Smooth muscle cell of the coronary artery (primary cell): ENCODE measurements at places on chromosomes 2 and 18. TPM values are rescaled to one million over a fixed set of nuclear protein-coding genes. Genes with fewer than 3 reads are reported as not detected.

SULT1C4 gene
- total RNA-seq: not detected in 2 replicates

KCNK3 gene
- total RNA-seq: 0.23 and 1.1 TPM in 2 replicates

FOXI3 gene
- not detected in 2 replicates for total RNA-seq

STPG4 gene
- total RNA-seq: 0.23 TPM in 2 replicates

CNRIP1 gene
- 14.1 and 23.1 TPM in 2 replicates for total RNA-seq

KIAA2012 gene
- total RNA-seq: under 0.01 TPM in 1 of 2 replicates, not detected in the other

EVX2 gene
- total RNA-seq: not detected in 2 replicates

ANTXR1 gene
- total RNA-seq: 48.0 and 90.3 TPM in 2 replicates

MYL1 gene
- total RNA-seq: not detected in 2 replicates

DLX1 gene
- total RNA-seq: 0.38 TPM in 1 of 2 replicates, not detected in the other

ALLC gene
- not detected in 2 replicates for total RNA-seq

NAT8 gene
- not detected in 2 replicates for total RNA-seq

ST8SIA5 gene
- total RNA-seq: under 0.01 TPM in 1 of 2 replicates, not detected in the other

TCF7L1 gene
- total RNA-seq: 1.9 and 2.0 TPM in 2 replicates

ALPP gene
- total RNA-seq: not detected in 2 replicates

GALNT3 gene
- 0.08 TPM in 1 of 2 replicates, not detected in the other for total RNA-seq

INO80D gene
- 2.7 and 3.5 TPM in 2 replicates for total RNA-seq

IL18R1 gene
- total RNA-seq: 1.1 and 4.3 TPM in 2 replicates

CFAP210 gene
- not detected in 2 replicates for total RNA-seq

EGR4 gene
- total RNA-seq: not detected in 2 replicates

LYG2 gene
- total RNA-seq: not detected in 2 replicates

CYTIP gene
- total RNA-seq: 0.08 and 0.23 TPM in 2 replicates

EFR3B gene
- total RNA-seq: 1.1 and 3.0 TPM in 2 replicates

ZNF521 gene
- total RNA-seq: 4.4 and 31.2 TPM in 2 replicates

GFPT1 gene
- total RNA-seq: 27.6 and 49.1 TPM in 2 replicates
